ENCODE measurements at places on chromosomes 16 and 17.

DNA sequence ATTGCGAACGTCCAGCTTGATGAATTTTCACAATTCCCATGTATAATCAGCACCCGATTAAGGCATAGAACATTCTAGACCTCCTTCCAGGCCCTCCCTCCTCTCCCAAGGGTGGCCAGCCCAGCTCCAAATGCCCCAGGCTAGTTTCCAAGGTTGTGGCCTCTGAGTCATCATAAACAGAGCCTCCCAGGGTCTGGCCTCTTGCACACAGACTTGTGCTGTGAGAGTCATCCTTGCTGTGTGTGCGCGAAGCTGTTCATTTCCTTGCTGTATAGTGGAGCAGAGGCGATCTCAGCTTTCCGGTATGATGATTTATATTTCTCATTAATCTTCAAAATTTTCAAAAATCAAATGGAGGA lies 20.5 kb upstream of the JPH3 start:
- DNase-seq: peak; percentile 78

- DNase-seq: no peak
These were observed 4.6 kb downstream of the TNS4 start for GRCh38 chr17:40496634-40497420.

DNA sequence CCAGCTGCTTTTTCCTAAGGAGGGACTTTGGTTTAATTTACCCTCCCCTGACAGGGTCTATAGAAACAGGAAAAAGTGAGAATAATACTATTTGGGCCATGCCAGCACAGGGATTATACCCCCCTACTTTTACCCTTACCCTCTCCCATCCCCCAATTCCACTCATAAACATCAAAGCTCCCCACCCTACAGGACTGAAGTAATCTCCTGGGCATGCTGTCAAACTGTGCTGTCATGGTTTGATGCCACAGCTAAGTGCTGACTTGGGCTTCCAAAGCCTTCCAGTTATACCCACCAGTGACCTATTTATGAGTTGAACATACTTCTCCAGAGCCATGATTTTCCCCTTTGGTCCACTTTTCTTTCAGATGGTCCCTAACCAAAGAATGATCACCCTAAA lies 12.8 kb downstream of the PHF12 start:
- DNase-seq: no peak

- no peak for DNase-seq
These were observed 174.9 kb upstream of the CIBAR2 start for GRCh38 chr16:85286951-85287814.

DNA sequence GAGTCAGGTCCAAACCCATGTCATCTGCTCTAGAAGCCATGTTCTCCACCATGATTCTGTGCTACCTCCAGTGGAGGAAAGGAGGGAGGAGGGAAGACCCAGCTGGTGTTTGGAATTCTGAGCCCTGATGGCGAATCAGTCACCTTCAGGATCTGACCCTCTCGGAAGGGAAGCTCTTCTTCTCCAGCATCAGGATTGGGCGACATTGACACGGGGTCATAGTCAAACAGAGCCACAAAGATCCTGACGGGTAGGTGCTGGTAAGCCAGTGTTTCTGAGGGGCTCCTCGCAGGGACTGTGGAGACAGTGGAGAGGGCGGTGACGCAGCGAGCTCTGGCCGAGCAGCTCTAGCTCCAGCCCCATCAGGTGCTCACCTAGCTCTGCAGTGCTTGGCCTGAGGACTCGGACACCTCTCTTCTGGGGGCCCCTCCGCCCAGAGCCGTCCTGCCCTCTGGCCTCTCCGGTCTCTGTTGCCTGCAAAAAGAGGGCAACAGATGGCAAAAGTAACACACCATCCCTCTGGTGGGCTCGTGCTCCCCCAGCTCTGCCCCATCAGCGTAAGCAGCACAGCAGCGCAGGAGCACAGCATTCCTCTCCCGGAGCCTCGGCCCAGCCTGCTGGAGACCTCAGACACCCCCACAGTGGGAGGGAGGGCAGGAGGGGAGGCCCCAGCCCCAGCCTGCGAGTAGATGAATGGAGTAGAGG lies 21.0 kb downstream of the TSPOAP1 start:
- DNase-seq: no peak

DNA sequence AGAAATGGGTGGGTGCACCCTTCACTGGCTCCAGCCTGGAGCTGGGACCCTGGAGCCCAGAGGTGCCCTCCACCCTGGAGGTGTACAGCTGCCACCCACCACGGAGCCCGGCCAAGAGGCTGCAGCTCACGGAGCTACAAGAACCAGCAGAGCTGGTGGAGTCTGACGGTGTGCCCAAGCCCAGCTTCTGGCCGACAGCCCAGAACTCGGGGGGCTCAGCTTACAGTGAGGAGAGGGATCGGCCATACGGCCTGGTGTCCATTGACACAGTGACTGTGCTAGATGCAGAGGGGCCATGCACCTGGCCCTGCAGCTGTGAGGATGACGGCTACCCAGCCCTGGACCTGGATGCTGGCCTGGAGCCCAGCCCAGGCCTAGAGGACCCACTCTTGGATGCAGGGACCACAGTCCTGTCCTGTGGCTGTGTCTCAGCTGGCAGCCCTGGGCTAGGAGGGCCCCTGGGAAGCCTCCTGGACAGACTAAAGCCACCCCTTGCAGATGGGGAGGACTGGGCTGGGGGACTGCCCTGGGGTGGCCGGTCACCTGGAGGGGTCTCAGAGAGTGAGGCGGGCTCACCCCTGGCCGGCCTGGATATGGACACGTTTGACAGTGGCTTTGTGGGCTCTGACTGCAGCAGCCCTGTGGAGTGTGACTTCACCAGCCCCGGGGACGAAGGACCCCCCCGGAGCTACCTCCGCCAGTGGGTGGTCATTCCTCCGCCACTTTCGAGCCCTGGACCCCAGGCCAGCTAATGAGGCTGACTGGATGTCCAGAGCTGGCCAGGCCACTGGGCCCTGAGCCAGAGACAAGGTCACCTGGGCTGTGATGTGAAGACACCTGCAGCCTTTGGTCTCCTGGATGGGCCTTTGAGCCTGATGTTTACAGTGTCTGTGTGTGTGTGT lies 46.8 kb downstream of the IL21R start:
- no peak for DNase-seq

DNA sequence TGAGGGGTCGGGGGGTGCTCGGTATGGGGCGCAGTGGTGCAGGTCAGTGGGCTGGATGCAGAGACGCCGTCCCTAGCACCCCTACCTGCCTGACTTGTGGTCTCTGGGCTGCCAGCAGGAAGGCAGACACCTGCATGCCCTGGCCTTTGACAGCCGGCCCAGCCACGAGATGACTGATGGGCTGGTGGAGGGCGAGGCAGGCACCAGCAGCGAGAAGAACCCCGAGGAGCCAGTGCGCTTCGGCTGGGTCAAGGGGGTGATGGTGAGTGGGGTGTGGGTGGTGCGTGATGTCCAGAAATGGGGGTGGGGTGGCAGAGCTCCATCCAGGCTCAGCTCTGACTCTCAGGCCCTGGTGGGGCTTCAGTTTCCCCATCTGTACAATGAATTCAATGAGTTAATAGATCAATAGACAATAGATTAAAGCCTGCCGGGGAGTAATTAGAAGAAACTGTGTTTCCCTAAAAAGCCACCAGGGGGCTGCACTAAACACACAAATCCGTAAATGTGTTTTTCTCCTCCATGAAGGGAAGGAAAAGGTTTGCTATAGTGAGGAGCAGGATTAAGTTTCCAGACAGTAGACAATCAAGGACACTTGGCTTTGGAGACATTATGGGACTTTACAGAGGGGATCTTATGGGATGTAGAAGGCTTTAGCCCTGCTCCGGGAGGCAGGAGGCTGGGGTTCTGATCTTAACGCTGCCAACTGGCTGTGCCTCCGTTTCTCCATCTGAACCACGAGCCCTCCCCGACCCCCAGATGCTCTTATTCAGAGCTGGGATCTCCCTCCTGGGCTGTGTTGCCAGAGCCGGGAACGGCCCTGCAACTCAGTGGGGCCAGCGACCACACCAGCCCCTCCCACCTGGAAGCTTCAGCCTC lies 2.2 kb downstream of the SLC12A3 start:
- no peak for DNase-seq

All from HuH-7.5 (cell line).